ENCODE measurements at places on chromosomes 7 and 10.

- no peak for DNase-seq
Measured at GRCh38 chr7:140885735-140886334, 38.9 kb downstream of the BRAF start.

DNA sequence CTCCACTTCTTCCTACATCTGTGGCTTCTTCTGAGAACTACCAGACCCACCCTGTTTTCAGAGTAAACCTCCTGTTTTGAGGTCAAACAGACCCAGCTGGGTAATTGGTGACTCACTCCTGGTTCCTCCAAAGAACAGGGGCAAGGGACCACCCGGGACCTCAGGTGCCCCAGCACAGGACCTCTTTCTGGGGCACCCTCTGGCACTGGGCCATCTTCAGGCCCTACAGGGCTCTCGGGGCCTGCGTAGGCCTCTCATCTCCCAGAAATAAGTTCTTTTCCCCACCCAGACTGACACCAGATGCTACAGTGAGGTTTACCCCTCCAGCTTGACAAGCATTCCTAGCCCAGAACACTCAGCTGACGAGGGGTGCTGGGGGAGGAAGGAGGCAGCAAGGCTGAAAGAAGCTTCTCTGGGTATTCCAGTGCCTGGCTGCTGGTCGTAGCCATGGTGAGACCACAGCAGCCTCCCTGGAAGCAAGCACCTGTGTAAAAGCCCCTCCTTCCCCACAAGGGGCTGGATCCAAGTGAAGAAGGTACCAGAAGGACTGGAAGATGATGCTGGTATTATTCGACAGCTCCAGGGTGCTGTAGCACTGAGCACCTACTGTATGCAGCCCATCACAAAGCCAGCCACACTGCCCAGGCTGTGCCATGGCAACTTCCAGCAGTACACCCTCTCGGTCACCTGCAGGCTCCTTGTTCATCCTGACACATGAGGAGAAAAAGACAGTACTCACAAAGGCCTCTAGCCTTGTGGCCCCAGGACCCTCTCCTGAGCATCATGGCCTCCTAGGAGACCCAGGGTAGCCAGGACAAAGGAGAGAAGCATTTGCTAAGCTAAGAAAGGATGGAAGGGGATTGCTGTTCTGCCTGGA is 47.4 kb downstream of the ALOX5 start:
- DNase-seq = no peak

DNA sequence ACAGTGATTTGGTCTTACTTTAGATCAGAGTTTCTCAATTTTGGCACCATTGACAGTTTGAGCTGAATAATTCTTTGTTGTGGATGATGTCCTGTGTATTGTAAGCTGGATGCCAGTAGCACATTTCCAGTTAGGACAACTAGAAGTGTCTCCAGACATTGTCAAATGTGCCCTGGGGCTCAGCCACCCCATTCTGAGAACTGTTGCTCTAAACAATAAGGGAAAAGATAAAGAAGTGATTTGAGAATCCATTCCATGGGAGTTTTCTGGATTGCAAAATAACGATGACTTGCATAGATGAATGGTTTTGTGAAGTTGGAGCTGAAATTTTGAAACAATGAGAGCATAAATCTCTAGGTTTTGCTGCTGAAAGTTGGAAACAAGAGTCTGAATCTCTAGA is 44.6 kb downstream of the NUP205 start:
- DNase-seq = no peak

DNA sequence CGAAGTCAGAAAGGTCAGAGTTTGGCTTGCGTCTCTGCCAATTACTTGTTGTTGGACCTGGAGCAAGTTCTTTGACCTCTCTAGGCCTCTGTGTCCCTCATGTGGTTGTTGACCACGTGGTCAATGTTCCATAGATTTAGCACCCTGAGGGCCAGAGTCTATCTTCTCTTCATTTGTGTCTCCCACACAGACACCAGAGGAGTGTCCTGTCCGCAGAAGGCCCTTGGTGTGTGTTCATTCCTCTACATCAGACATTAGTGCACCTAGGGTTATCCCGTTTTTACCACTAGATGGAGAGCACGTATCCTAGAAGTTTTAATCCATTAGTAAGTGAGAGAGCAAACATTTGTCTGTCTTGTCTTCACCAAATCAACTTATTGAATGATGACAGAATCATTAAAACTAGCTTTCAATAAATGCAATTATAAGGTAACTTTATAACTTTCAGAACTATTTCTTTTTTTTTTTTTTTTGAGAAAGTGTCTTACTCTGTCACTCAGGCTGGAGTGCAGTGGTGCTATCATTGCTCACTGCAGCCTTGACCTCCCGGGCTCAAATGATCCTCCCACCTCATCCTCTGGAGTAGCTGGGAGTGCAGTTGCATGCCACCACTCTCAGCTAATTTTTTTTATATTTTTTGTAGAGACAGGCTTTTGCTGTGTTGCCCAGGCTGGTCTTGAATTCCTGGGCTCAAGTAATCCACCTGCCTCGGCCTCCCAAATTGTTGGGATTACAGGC is 122.5 kb upstream of the ANKRD1 start:
- DNase-seq = no peak

DNA sequence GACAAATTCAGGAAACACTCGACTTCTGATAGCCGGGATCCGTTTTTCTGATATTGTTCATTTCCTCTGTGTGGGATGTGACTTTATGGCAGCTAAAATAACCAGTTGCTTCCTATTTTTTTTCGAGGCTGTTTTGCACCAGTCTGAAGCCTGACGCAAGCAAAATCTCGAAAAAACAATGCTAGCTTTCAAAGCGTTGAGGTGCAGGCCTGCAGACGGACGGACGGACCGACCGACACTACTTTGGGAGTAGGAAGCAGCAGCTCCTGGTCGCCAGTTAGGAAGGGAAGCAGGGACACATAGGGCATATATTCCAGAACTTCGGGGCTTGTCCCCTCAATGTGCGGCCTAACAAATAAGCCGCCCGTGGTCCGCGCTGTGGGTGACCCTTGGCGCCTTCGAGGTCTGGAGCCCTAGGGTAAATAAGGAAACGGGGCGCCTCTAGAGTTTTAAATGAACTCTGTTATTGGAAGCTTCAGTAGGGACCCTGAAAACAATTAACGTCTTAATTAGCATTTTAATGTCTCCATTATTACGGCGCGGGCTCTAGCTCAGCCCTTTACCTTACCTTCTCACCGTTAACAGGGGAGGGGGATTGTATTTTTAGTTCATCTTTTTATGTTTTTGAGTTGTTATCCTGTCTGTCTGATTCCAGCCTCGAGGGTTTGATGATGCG is 1.3 kb downstream of the HHEX start:
- DNase-seq = no peak

- no peak for DNase-seq
Measured at GRCh38 chr10:11673346-11674280, 62.2 kb upstream of the USP6NL start.

GRCh38 chr7:55063633-55064032 is 44.8 kb downstream of the EGFR start:
- no peak for DNase-seq

DNA sequence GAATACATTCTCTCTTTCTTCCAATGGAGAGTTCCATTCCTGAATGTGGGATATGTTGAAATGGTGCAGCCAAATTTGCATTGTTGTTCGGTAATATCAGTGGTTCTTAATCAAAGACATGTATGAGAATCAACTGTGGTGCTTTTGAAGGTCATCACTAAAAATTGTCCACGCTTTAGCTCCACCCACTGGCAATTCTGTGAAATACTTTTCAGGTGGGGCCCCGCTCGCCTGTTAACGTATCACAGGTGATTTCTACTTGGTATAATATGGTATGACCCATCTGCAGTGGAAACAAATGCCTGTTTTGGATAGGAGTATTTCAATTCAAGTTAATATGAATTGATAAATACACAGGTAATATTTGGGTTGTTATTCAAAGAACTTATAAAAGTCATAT is 178.4 kb downstream of the NSUN6 start:
- no peak for DNase-seq

DNA sequence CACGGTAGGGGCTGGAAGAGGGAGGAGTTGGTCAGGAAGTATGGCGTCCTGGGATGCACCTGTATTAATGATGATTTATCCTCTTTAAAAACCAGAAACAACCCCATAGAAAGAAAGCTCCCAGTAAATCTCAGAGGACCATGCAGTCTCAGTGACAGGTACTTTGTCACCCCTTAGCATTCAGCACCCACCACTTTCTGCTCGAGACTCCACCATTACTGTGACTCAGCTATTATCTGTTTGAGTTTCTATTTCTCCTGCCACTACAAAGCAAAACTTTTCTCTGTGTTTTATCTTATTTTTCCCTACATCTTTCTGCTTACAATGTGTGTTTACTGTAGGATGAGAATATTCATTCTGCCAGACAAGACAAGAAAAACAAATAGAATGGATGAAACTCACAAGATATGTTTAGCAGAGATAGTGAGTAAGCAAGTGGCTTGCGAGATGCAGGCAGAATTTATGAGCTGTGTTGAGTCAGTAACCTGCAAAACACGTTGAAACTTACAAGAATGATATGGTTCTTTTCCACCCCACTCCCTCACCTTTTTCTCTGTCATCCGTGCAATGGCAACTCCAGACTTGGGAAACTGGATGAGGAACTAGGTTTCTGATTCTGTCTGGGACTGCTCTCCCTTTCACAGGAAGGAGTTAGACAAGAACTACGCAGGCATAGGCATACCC is 127.1 kb downstream of the AOAH start:
- DNase-seq = peak; percentile 2

GRCh38 chr10:42646687-42647640 is 8.6 kb upstream of the ZNF33B start:
- no peak for DNase-seq

DNA sequence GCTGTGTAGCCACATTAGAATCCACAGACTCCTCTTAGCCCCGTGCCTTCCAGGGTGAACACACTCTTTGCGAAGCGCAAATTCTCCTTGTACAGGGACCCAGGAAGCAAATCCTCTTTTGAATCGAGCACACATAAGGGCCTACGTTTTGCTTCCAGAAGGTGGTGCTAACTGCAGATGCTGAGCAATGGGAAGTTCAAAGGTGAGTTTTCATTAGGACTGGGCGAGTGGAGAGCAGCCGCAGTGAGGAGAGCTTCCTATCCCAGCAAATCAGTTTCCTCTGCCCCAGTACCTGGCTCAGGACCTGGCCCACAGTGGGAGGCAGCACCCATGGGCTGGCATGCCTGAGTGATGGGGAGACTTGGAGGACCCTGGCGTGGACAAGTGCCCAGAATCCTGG is 23.5 kb upstream of the GPR26 start:
- DNase-seq = no peak

DNA sequence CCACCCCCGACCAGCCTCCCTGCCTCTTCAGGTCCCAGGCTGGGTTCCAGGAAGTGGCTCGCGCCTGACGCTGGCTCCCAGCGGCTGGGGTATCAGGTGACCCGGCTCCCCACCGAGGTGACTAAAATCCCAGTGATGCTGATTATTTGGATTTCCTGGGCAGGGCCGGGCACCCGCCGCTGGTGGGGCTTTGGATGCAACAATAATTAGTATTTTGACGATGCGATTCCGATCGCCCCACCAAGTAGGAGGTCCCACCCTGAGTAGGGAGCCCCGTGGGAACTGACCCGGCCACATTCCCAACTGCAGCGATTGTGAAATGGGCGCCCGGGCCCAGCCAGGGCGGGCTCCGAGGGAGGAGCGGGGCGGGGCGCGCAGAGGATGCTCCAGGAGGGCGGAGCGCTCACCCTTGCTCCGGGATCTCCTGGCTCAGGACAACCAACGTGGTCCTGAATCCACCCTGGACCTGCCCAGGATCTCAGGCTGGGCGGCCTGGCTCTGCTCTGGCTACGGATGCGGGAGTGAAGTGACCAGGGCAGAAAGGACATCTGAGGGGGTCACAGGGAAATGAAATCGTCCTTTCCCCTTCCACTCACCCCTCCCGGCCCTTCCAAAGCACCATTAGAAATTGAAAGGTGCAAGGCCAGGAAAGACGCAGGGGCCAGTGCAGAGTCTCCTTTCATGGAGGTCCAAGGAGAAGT is 32.6 kb downstream of the DUSP5 start:
- DNase-seq = no peak

- DNase-seq = no peak
Measured at GRCh38 chr10:118840776-118841468, 86.2 kb upstream of the CACUL1 start.

- no peak for DNase-seq
Measured at GRCh38 chr7:75732764-75733630, 5.7 kb downstream of the HIP1 start.

- DNase-seq = no peak
Measured at GRCh38 chr10:117743509-117743908, 201.0 kb downstream of the EMX2 start.

GRCh38 chr10:111732166-111732785 is 451.3 kb downstream of the GPAM start:
- no peak for DNase-seq

- no peak for DNase-seq
Measured at GRCh38 chr10:26454891-26455290, 16.8 kb downstream of the APBB1IP start.

DNA sequence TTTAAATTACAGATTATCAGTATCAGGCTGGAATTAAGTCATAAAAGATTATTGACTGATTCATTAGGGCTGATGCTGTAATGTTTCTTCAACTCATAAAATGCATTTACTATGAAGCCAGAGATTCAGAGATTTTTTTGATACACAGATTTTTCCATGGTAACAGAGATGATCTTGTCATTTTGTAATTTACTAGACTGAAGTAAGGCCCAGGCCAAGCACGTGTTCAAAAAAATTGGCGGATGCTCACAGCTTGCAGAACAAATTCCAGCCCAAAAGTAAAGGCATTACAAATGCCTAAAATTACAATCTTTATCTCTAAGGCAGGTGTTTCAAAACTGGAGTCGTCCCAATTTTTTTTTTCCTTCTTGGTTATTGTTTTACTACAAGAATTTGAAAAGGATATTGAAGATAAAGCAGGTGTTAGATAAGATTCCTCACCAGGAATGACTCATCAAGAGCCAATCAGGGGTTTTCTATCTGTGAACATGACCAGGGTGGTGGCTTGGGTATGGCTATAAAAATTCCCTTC is 78.4 kb upstream of the MEOX2 start:
- DNase-seq = no peak

DNA sequence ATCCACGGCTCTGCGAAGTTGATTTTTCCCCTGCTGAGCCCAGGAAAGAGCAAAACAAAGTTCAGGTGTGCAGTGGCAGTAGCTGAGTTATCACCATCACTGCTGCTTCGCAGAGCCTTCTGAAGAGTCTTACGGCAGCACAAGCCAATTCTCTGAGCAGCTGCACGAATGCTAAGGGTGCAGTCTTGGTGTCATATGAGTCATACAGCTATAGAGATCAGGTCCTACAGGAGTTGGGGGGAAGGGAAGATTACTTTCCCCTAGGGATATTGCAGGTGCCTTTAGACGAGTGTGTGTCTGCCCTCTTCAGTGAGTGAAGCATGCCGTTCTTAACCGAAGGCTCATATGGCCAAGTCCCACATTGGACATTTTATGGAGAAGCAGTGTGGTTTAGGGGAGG is 227.8 kb downstream of the CELF2 start:
- DNase-seq = no peak

- DNase-seq = no peak
Measured at GRCh38 chr10:77274046-77274795, 363.4 kb downstream of the KCNMA1 start.

GRCh38 chr10:118957443-118957825 is 72.1 kb upstream of the NANOS1 start:
- DNase-seq = no peak

Measured in T-helper 2 cell treated with Interferon-gamma antibody and Interleukin-4, amounts not matched to agents 5 μg/mL and 100 μg/mL, for 36 hours (primary cell).